Amniotic epithelial cell (primary cell): ENCODE measurements at places on chromosomes 5 and 9.

GRCh38 chr5:16617274-16617968 is 624 bp upstream of the RETREG1 start:
- DNase-seq, result no peak

DNA sequence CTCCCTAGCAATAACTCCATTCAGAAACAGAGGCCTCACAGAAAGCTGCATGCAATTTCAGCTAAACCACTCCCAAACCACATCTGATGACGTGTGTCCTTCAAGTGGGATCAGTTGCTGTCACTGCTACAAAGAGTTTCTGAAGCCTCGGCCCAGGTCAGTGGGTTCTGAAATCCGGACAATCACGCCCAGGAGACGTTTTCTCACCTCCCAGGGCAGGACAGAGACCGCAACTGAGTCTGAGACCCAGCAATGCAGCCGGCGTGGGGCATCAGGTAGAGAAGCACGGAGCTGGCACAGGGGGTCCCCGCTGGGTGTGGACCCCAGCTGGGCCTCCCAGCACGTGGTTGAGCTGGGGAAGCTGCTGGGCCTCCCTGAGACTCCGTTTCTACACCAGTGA is 2.6 kb upstream of the UBE2QL1 start:
- DNase-seq, result no peak

GRCh38 chr5:135934939-135935338 is 19.8 kb downstream of the LECT2 start:
- peak; percentile 40 for DNase-seq

DNA sequence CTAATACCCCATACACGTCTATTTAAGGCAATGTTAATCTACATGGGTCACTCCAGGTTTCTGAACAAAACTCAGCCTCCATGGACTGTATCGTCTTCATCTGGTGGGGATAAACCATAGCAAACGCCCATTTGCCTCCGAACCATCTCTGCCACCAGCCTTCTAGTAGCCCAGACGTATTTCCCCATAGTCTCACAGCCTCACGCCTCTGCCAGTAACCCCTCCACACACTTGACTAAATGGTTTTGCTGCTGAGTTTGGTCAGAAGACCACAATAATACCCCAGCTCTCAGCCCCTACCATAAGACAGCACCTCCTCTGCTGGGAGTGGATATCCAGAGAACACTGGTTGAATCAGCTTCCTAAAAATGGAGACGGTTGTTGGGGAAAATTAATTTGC is 8.7 kb downstream of the ERAP2 start:
- DNase-seq, result no peak

DNA sequence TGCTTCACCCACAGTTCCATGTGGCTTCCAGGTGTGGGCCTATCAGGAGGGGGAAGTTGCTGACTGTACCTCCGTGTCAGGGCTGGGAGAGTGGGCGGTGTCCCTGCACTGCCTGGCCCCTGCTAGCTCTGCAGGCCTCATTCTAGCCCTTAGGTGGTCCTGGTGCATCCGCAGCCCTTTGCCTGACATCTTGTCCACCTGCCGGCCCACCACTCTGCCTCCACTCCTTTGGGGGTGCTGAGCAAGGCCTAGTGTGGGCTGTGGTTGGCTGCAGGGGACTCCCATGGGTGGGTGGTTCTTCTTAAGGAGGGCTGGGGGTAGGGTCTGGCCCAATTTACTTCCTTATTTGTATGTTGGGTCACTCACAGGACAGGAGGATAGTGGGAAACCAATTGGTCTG is 66.9 kb downstream of the HSPA4 start:
- DNase-seq, result no peak

DNA sequence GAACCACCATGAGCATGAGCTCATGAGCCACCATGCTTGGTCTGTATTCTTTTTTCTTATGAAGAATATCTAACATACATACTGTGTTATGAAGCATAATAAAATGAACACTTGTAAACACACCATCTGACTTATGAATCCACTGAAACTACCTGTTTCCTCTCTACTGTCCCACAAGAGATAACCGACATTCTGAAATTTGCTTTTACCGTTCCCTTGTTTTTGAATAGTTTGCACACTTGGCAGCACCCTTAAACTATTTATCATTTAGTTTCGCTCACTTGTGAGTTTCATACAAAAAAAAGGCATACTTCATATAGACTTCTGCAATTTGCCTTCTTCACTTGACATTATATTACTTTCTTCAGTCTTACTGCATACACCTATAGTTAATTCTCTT is 8.9 kb downstream of the LARS1 start:
- DNase-seq, result no peak

DNA sequence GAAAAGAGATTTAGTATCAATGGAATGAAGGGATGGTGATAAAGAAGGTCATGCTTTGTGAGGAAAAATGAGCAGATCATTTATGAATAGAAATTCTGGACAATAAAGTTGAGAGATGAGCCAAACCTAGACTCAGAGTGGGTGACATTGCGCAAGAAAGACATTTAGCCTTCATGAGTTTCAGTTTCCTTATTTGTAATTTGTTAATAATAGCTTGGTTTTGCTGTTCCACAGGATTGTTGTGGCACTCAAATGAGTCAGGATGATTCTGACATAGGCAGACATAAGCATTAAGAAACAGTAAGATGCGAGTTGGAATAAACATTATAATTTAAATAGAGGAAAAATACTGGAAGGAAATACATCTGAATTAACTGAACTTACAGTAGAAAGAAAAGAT is 34.8 kb downstream of the ITGA2 start:
- DNase-seq, result peak; percentile 89

DNA sequence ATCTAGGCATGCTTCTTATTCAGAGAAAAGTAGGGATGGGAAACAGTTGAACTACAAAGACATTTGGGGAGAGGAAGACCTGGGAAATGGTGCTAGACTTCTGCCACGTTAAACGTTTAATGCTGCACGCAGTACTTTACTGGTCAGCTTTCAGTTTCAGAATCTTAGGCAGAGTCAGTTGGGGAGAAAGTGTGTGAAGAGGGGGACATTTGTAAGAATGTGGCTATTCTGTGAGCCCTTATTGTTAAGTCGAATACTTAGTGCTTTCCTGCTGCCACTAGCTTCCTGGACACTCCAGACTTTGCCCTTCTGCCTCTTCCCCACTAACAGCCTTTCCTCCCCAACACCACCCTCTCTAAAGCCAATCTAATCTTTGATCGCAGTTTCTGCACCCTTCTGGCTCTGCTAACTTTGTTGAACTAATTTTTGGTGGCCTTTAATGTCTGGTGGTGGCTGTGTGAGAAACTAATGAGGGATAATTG is 6.1 kb downstream of the CYSTM1 start:
- no peak for DNase-seq

DNA sequence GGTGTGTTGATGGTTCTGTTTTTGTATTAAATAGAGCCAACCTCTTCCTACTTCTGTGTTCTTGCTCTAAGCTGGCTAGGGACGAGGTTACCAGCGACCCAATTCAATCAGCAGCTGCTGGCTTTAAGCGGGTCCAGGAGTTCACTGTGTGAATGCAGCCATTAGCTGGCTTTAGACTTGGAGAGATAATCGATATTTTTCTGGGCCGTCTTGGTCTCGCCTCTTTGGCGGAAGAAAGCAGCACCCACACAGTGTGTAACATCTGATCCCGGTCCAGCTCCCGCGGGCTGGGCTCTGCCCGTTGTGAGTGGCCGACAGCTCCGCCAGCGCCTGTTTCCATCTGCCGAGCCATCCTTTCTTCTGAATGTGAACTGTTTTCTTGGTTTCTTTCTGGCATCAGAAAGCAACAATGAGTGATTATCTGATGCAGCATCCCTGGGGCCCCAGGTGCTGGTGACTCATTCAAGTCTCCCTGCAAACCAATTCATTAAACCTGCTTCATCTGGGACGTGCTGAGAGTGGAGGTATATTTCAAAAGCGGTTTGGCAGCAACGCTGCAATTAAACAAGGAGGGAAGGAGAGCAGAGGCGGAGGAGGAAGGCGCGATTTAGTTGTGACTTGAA is 90.8 kb upstream of the IRX4 start:
- DNase-seq, result no peak
